ENCODE measurements at places on chromosomes 3 and 15. TPM values are rescaled to one million over a fixed set of nuclear protein-coding genes. Genes with fewer than 3 reads are reported as not detected.

Gene WDR72
- total RNA-seq, result 2.4 TPM

- H3K27me3 ChIP-seq, result no peaks in the 10 kb centered on the region
- H3K27ac ChIP-seq, result no peak overlapping the region
- no peaks in the 10 kb centered on the region for H3K4me1 ChIP-seq
- no peak overlapping the region for H3K4me3 ChIP-seq
These were observed 189.4 kb upstream of the CHRNA7 start for GRCh38 chr15:31840849-31841476.

DNA sequence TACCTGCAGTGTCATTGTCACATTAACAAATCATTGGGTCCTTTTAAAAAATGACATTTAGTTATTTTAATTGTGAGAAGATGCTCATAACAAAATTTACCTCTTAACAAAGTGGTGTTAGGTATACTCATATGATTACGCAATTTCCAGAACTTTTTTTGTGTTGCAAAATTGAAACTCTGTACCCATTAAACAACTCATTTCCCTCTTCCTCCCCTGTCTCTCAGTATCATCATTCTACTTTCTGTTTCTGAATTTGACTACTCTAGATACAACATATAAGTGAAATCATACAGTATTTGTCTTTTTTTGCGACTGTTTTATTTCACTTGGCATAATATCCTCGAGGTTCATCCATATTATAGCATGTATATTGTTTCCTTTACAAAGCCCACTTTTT is 58.7 kb upstream of the CHST2 start:
- H3K4me1 ChIP-seq, result no peaks in the 10 kb centered on the region
- H3K27ac ChIP-seq, result no peak overlapping the region
- H3K4me3 ChIP-seq, result no peak overlapping the region
- H3K36me3 ChIP-seq, result no peaks in the 10 kb centered on the region

Gene C3orf38
- total RNA-seq, result 38.2 TPM

GRCh38 chr3:45409921-45410320 is 21.5 kb downstream of the LARS2 start:
- peaks cover 8% of the 10 kb centered on the region for H3K4me1 ChIP-seq
- no peaks in the 10 kb centered on the region for H3K27me3 ChIP-seq
- DNase-seq, result peak; percentile 65
- no peak overlapping the region for H3K4me3 ChIP-seq
- peaks cover 5% of the 10 kb centered on the region for H3K36me3 ChIP-seq

Data from testis (tissue), 5 donors.